ENCODE measurements at places on chromosomes 13 and 19.

- DNase-seq: no peak
Observed at GRCh38 chr19:43527860-43528622, 1.0 kb upstream of the ETHE1 start.

- no peak for DNase-seq
Observed at GRCh38 chr13:93690139-93690538, 463.5 kb downstream of the GPC6 start.

DNA sequence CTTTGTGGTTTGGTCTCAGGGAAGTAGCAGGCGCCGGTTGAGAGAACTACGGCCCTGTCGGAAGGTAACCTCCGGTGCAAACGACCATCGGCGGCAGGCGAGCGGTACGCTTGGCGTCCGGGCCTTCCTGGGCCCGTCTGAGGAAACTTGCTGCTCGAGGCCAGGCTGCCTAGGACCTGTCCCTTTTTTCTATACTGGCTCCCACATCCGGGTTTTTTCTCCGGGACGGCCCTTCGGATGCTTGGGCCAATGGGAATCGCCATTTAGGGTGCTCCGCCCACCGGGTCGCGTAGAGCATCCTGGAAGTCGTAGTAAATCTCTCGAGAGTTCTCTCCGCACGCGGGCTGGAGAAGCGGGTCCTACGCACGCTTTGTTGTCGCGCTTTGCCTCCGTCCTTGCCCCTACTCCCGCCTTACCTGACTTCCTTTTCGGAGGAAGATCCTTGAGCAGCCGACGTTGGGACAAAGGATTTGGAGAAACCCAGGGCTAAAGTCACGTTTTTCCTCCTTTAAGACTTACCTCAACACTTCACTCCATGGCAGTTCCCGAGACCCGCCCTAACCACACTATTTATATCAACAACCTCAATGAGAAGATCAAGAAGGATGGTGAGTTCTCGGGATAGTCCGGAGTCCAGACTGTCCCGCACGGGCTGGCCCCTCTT, at the start of gene SNRPA:
TSS of gene SNRPA (plus strand) at position 330 of the 664 bp plus-strand sequence. CDS start at position 536, 206 bp downstream.
- peak; percentile 93 for DNase-seq

- no peak for DNase-seq
Observed at GRCh38 chr19:23415034-23415433, 19.8 kb upstream of the ZNF91 start.

GRCh38 chr13:79194272-79194671, 211.8 kb downstream of the RBM26 start:
- DNase-seq: no peak

DNA sequence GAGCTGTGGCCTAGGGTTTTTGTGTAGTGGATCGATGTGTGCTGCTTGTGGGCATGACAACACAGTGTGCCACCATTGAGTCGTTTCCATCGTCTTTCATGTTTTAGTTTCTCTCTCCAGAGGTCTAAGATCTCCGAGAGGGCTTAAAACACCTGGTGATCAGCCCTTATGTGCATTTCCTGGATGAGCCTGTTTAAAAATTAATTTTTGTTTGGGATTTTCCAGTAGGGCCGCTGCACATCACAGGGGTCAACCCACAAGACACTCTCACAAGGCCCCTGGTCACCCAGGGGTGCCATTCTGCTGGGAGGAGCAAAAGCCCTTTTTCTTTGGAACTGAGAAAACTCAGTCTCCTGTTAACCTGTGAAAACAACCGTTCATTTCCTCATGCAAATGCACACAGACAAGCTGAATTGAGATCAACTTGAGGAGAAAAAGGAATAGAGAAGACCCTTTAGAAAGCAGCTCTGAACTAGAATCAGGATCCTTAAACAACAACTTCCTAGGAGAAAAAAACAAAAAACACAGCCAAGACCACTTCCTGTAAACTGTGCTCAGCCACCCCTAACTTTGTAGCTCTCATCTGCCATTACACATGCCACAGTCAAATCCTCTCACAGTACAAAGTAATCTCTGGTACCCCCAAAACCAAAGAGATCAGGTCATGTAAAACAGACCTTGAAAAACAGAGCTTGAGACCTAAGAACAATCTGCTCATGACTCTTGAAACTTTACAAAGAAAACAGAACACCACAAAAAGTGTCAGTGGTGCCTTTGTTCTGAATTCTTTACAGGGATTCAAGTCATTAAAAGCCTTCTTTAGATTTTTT, 8.3 kb upstream of the MTRF1 start:
- no peak for DNase-seq

GRCh38 chr19:18284712-18285360, 3.4 kb upstream of the JUND start:
- DNase-seq: no peak

- DNase-seq: no peak
Observed at GRCh38 chr13:22505489-22505888, 675.3 kb upstream of the SGCG start.

GRCh38 chr19:41462497-41462896, 19.5 kb downstream of the ERICH4 start:
- no peak for DNase-seq

DNA sequence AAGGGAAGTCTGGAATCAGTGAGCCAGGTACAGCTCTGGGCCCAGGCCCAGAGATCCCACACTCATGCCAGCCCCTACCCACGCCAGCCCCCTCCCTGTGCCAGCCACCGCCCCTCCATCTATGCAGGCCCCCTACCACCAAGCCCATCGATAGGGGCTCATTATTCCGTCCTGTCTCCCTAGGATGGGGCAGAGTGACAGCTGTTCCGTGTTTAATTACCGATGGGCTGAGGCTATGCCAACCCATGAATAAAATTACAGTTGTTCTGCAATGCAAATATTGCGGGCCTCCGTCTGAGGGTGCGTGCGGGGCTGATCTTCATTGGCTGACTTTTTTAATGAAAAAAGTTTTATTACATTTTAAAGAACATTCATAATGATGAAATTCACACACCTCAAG, 35.6 kb upstream of the PEPD start:
- DNase-seq: no peak

DNA sequence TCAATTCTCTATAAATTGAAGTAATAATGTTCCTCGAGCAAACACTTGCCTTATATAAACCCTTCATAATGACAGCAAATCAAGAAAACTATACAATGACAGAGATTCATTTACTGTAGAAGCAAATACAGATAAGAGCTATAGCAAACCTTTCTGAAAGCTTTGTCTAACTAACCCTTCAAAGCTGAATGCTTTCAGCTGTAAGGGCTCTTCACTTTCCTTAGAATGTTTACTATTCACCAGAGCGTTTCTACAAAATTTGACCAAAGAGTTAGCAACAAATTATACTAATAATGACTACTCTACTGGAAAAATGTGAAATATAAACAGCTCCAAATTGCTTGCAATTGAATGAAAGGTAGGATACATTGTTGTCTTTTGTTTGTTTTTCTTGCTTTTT, 218.1 kb downstream of the SLITRK5 start:
- DNase-seq: no peak

- DNase-seq: no peak
Observed at GRCh38 chr19:15282311-15282705, 50.0 kb downstream of the BRD4 start.

GRCh38 chr13:73810647-73811046, 323.6 kb downstream of the KLF12 start:
- DNase-seq: no peak

DNA sequence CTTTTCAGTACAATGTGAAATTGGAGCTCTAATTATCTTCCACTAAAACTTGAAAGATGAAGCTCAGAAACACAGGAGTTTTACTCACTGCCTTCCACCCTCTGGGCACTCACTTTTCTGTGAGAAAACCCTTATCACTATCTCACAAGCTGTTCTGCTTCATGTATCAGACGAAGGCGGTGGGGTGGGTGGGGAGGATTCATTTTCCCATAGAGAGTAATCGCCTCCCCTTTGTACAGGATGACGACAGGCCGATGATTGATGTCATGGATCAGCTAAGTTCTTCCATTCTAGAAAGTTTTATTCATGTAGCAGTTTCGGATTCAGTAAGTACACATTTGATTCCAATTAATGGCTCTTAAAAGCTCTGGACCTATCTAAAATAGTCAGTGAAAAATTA, 139.9 kb downstream of the ZAR1L start:
- DNase-seq: no peak

DNA sequence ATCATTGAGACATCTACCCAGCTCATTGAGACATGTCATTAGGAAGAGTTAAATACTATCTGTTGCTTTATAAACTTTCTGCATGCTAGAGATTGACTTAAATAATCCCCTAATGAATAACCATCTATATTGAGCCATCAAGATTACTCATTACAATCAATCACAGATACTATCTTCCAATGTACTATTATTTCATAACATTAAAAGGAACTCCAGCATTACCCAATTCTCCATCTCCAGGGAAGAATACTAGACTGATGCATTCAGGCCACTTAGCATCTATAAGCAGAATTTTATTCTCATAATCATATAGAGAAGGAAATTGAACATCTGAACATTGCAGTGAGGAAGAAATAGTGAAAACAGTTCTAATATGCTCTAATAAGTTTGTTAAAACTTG, 8.0 kb downstream of the EPSTI1 start:
- DNase-seq: no peak

GRCh38 chr19:2574971-2575630, 99.2 kb downstream of the GADD45B start:
- no peak for DNase-seq

DNA sequence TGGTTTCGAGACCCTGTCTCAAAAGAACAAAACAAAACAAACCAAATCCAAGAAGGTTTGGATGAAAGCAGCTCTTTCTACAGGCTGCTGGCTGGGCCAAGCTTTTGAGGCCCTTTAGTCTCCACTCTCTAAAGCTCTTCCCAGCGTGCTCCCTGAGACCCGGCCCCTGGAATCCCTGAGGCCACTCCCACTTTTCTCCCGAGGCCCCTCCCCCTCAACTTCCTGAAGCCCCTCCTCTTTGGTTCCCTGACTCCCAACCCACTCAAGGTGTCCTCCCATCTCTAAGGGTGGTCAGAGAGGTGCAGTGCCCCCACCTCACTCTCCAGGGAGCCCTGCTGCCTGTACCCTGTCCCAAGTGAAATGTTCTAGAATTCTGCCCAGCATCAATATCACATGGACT, 10.6 kb downstream of the ERICH6B start:
- no peak for DNase-seq

DNA sequence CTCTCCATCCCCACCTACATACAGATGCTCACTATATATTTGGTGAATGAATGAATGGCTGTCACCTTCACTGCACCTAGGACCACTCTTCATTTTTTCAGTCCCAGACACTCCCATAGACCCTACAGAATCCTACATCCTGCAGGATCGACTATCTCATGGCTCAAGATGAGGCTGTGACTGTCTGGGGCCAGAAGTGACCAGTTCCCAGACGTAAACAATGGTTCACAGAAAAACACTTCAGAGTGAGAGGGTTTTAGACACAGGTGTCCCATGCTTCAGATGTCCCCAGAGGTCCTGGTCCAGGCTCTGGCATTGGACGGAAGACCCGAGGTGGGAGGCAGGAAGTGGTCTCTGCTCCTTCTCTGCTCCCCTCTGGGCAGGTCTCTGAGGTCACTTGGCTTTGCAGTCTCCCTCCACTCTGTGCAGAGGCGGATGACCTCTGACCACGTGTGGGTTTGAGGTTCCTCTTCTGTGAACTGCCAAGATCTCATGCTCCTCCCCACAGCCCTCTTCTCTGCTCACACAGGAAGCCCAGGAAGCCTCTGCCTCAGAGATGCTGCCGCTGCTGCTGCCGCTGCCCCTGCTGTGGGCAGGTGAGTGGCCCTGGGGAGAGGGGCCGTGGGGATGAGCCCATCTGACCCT, 24.9 kb downstream of the SIGLEC7 start:
- peak; percentile 20 for DNase-seq

GRCh38 chr19:45478454-45479238, 10.8 kb downstream of the FOSB start:
- peak; percentile 81 for DNase-seq

DNA sequence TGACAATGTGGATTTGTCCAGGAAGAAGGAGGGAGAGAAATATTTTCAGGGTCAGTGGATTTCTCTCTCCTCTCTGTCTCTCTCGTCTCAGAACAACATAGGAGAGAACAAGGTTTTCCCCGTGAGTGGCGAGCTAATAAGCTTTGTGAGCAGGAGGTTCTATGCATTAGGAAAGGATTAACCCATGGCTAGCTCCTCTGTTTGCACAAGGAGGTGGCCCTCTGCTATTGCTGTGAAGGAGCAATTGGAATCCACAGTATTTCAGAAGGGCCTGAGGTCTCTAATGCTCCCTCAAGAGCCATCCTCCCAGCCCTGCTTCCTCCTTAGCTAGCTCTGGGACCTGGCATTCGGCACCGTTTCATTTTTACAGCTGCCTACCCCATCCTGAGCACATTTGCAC, 288.9 kb upstream of the MAB21L1 start:
- DNase-seq: no peak

DNA sequence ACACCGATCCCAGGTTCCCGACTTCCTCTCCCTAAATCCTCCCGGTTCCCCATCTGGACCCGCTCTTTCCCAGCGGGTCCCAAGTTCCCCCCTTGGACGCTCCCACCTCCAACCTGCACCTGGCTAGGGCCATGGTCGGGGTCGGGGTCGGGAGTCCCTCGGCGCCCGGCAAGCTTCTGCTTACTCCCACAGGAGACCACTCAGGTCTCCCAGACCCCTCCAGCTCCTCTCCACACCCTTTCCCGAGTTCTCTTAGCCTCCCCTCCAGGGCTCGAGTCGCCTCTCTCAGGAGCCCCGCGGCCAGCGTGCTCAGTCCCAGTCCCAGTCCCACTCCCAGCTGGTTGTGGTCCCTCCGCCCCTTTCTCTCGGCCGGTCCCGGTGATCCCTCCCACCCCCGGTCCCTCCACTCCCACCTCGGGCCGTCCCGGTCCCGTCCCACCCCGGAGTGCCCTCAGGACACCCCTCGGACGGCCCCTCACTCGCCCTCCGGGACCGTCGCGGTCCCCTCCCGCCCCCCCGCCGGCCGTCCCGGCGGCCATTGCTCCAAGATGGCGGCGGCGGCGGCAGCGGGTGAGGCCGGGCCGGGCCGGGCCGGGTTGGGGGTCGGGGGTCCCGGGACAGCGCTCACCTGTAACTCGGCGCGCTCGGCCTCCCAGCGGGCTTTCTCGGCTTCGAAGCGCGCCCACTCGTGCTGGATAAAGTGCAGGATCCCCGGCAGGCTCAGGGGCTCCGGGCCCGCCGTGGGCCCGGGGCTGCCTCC, at the start of gene FKRP:
TSS of gene FKRP (plus strand) at position 537 of the 760 bp plus-strand sequence. CDS start 9,394 bp downstream, outside the sequence.
- DNase-seq: peak; percentile 17

- no peak for DNase-seq
Observed at GRCh38 chr13:97125810-97126738, 96.1 kb upstream of the MBNL2 start.

GRCh38 chr13:79225487-79226232, 180.4 kb downstream of the RBM26 start:
- DNase-seq: no peak

- DNase-seq: no peak
Observed at GRCh38 chr13:53050151-53050550, 21.5 kb downstream of the OLFM4 start.

Measured in stimulated activated CD8-positive, alpha-beta memory T cell treated with anti-CD3 and anti-CD28 coated beads, Interleukin-12 subunit alpha, Interleukin-12 subunit beta, amount 100 ng/mL, for 1 hour (primary cell).